ENCODE measurements at places on chromosomes 5 and 9. TPM values are rescaled to one million over a fixed set of nuclear protein-coding genes. Genes with fewer than 3 reads are reported as not detected.

GRCh38 chr5:80964491-80964890, 4.3 kb downstream of the RASGRF2 start:
- DNase-seq, result no peak
- H3K4me3 ChIP-seq, result no peak overlapping the region
- no peak overlapping the region for H3K27ac ChIP-seq
- H3K4me1 ChIP-seq, result peaks cover 11% of the 10 kb centered on the region
- H3K36me3 ChIP-seq, result no peaks in the 10 kb centered on the region

GRCh38 chr5:135482381-135482933, 30.3 kb upstream of the TIFAB start:
- no peak overlapping the region for H3K27ac ChIP-seq
- H3K4me1 ChIP-seq, result peaks cover 22% of the 10 kb centered on the region
- no peaks in the 10 kb centered on the region for H3K36me3 ChIP-seq
- peaks cover 100% of the 10 kb centered on the region for H3K27me3 ChIP-seq

DNA sequence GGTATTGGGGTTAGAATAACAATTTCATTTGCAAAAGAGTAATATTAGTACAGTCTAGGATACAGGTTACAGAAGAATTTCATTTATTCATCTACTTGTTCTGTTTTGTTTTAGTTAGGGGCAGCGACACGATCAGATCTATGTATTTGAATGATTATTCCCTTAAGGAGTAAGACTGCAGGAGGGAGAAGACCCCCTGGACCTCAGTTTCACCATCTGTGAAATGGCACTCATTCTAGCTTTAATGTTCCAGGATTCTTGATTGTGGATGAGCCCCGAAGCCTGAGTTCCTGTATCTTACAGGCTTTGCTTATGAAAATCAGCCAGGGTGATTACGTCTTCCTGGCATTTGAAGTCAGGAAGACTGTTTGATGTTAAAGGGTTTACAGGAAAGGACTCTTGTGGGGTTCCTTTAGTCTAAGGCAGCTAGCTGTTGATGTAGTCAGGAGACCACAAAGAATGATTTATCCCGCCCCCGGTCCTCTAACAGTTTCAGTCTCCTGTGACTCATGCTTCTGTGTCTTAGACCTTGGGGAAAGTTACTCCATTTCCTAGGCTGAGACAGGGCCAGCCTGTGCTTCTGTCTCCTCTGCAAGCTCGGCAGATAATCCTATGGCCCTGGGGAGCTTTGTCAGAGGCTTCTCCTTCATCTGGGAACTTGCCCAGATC, 11.5 kb downstream of the SMIM3 start:
- no peaks in the 10 kb centered on the region for H3K27me3 ChIP-seq
- peak; percentile 40 for DNase-seq
- peaks cover 19% of the 10 kb centered on the region for H3K4me1 ChIP-seq

DNA sequence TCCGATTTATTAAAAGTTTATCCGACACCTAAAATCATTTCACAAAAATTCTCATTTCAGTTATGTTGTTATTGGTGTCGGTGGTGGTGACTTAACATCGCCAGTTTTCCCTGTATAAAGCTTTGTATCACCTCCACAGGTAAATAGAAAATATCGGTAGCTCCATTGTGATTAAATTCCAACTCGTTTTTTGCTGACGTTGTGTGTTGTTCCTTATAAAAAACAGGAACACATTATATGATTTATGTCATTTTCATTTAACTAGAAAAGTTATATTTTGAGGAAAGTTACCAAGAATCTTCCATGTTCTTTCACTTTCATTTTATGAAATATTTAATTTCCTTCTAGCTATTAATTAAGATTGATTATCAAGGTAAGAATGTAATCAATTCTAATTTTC, 635.9 kb downstream of the CDH18 start:
- no peak overlapping the region for H3K27ac ChIP-seq
- H3K4me3 ChIP-seq, result no peak overlapping the region
- H3K4me1 ChIP-seq, result no peaks in the 10 kb centered on the region
- no peak for DNase-seq

GRCh38 chr5:78560000-78560855, 88.3 kb downstream of the LHFPL2 start:
- no peak overlapping the region for H3K4me3 ChIP-seq
- no peaks in the 10 kb centered on the region for H3K4me1 ChIP-seq
- no peaks in the 10 kb centered on the region for H3K36me3 ChIP-seq
- no peaks in the 10 kb centered on the region for H3K27me3 ChIP-seq
- no peak overlapping the region for H3K27ac ChIP-seq
- no peak for DNase-seq

- no peak overlapping the region for H3K27ac ChIP-seq
- no peaks in the 10 kb centered on the region for H3K36me3 ChIP-seq
- H3K27me3 ChIP-seq, result no peaks in the 10 kb centered on the region
- DNase-seq, result no peak
- no peak overlapping the region for H3K4me3 ChIP-seq
These were observed 114.3 kb downstream of the CRB2 start for GRCh38 chr9:123470121-123470782.

PCDHGB7 gene
- 23.9 TPM for total RNA-seq

DDX4 gene
- 0.09 TPM for total RNA-seq

GRCh38 chr5:180160215-180160614, 48.8 kb downstream of the RASGEF1C start:
- H3K27ac ChIP-seq, result no peak overlapping the region
- H3K4me1 ChIP-seq, result no peaks in the 10 kb centered on the region
- H3K36me3 ChIP-seq, result no peaks in the 10 kb centered on the region
- no peak overlapping the region for H3K4me3 ChIP-seq

C9 gene
- total RNA-seq, result not detected

POLR3G gene
- total RNA-seq, result 8.4 TPM

STARD4 gene
- 157 TPM for total RNA-seq

DNA sequence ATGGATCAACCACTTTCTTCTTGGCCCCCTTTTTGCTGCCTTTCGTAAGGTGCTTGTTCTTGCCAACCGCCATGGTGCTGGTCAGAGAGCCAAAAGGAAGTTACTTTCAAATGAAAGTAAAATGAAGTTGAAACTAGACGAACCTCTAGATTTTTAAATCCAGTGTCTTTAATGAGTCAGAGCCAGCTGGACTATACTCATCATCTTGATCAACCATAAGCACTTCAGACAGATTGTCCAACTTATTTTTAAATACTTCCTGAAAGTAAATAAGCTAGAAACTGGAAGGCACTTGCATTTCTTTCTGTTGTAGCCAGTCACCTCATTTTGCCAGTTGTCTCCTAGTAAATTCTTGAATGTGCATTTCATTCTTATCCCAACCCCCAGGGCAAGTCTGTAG, 48.9 kb downstream of the JMY start:
- peaks cover 8% of the 10 kb centered on the region for H3K4me1 ChIP-seq
- no peaks in the 10 kb centered on the region for H3K27me3 ChIP-seq
- no peak overlapping the region for H3K27ac ChIP-seq
- H3K36me3 ChIP-seq, result peaks cover 7% of the 10 kb centered on the region

- no peaks in the 10 kb centered on the region for H3K36me3 ChIP-seq
- no peaks in the 10 kb centered on the region for H3K27me3 ChIP-seq
- no peak overlapping the region for H3K27ac ChIP-seq
- H3K4me3 ChIP-seq, result no peak overlapping the region
These were observed 7.3 kb upstream of the CTSV start for GRCh38 chr9:97046228-97046627.

- H3K27ac ChIP-seq, result peak overlapping the region; percentile 37
- H3K27me3 ChIP-seq, result no peaks in the 10 kb centered on the region
- no peaks in the 10 kb centered on the region for H3K4me1 ChIP-seq
- no peak overlapping the region for H3K4me3 ChIP-seq
- H3K36me3 ChIP-seq, result no peaks in the 10 kb centered on the region
- no peak for DNase-seq
These were observed 9.2 kb downstream of the CDC26 start for GRCh38 chr9:113266174-113266573.

DNA sequence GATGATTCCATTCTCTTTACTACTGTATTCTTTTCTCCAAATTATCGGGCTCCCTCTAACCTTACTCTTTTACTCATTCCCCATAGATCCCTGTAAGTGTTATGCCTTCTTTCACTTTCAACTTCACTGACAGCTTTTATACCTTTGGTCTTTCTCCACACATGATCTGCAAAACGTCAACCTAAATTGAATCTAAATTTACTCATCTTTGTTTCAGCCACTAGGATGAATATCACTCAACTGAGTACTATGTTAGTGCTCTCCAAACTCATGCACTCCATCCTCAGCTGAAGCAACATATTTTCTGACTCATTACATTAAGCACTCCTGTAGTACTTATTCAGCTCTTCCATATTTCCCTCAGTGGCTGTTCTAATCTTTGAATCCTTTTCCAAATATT, 133.4 kb downstream of the ADAMTS19 start:
- no peak overlapping the region for H3K4me3 ChIP-seq
- H3K27ac ChIP-seq, result no peak overlapping the region
- no peak for DNase-seq
- no peaks in the 10 kb centered on the region for H3K27me3 ChIP-seq
- H3K36me3 ChIP-seq, result no peaks in the 10 kb centered on the region

SPINK13 gene
- total RNA-seq, result not detected

GRCh38 chr9:137302118-137302448, at the start of gene NRARP:
Gene NRARP, minus strand, starts transcription at chr9:137302271. Its CDS starts 343 bp downstream, at chr9:137301928.
- peak within 1 kb of the TSS; percentile 83 for H3K4me3 ChIP-seq
- no peaks in the 10 kb centered on the region for H3K36me3 ChIP-seq
- H3K27me3 ChIP-seq, result peaks cover 36% of the 10 kb centered on the region

GRCh38 chr5:28344836-28345433, 1306.5 kb upstream of the CDH9 start:
- no peaks in the 10 kb centered on the region for H3K27me3 ChIP-seq
- no peak overlapping the region for H3K27ac ChIP-seq
- H3K4me1 ChIP-seq, result no peaks in the 10 kb centered on the region
- no peaks in the 10 kb centered on the region for H3K36me3 ChIP-seq
- peak; percentile 77 for DNase-seq

GRCh38 chr5:75049456-75050351, 2.7 kb downstream of the GCNT4 start:
- H3K27ac ChIP-seq, result no peak overlapping the region
- H3K4me1 ChIP-seq, result peaks cover 11% of the 10 kb centered on the region
- H3K4me3 ChIP-seq, result no peak overlapping the region

CATSPER3 gene
- not detected for total RNA-seq

TLR4 gene
- total RNA-seq, result 0.22 TPM

Measured in neural progenitor cell (in vitro differentiated cells).